SK-N-SH (cell line): ENCODE measurements at places on chromosomes 6 and 20. TPM values are rescaled to one million over a fixed set of nuclear protein-coding genes. Genes with fewer than 3 reads are reported as not detected.

Gene KCNK5
- polyA plus RNA-seq: 0.03 TPM in 1 of 2 replicates, not detected in the other

Gene SRXN1
- polyA plus RNA-seq: 26.2 and 36.0 TPM in 2 replicates

Gene HLA-DQB2
- not detected in 2 replicates for polyA plus RNA-seq

Gene CEP85L
- polyA plus RNA-seq: 1.1 and 1.3 TPM in 2 replicates

DNA sequence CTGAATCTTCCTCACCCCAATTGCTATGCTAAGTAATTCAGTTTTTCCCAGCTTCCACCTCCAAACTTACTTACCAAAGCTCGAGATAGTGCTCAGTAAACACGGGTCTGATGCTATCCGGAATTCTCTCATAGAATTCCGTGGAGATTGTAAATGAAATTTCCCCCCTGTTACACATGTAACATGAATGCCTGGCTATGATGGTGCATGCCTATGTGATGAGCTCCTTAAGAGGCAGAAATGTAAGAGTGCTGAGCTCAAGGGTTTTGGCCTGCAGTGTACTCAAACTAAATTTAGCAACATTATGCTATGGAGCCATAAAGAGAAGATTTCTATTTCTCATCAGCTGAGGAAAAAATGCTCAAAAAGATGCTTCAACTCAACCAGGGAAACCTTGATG lies 133.4 kb upstream of the FUT9 start:
- no peaks in the 10 kb centered on the region for H3K36me3 ChIP-seq
- H3K4me1 ChIP-seq: no peaks in the 10 kb centered on the region
- no peaks in the 10 kb centered on the region for H3K27me3 ChIP-seq
- H3K4me3 ChIP-seq: no peak overlapping the region
- no peak for DNase-seq

DNA sequence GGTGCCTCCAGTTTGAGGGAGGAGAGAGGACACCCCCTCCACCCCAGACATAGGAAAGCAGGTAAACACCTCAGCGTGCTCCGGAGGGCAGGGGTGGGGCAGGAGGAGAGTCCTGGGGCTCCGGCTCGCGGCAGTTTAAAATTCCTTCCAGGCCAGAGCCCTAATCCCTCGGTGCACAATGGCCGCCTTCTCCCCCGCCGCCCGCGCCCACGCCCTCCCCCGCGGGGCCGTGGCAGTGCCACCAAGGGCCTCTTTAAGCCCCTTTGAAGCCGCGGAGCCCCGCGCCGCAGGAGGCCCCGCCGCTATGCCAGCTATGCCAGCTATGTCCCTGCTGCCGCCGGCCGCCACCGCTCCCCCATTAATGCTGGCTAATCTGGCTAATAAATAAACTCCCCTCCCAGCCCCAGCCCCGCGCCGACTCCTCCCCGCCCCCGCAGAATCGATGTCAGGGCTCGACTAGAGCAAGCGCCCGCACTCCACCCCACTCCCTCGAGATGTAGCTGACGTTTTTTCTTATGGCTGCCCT lies 125.1 kb downstream of the MRPL14 start:
- H3K36me3 ChIP-seq: no peaks in the 10 kb centered on the region
- H3K4me1 ChIP-seq: peaks cover 11% of the 10 kb centered on the region
- DNase-seq: no peak
- no peaks in the 10 kb centered on the region for H3K27me3 ChIP-seq

DNA sequence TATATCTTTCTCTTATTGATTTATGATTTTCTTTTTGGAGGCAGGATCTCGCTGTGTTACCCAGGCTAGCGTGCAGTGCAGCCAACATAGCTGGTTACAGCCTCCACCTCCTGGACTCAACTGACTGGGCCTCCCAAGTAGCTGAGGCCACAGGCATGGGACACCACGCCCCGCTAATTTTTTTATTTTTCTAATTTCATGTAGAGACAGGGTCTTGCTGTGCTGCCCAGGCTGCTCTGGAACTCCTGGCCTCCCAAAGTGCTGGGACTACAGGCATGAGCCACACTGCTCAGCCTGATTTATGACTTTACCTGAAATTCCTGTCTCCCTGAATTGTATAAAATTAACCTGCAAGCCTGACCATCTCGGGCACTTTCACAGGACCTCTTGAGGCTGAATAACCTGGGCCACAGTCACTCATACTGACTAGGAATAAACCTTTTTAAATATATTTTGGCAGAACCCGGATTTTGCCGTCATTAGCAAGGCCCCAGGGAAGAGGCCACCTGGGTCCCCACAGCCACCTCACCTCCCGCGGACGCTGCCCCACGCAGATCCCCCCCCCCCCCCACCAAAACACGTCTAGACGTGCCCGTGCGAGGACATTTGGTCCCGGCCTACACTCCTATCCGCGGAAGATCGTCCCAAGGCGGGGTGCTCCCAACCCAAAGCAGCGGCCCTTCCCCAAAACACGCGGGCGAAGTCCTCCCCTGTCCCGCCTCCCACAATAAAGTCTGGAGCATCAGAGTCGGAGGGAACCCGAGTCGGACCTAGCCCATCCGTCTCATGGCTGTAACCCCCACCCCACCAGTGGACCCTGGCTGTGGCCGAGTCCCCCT lies 902 bp downstream of the ZNF337 start:
- H3K27ac ChIP-seq: peak overlapping the region; percentile 72
- peak overlapping the region; percentile 87 for H3K4me3 ChIP-seq
- DNase-seq: no peak

GRCh38 chr6:139187489-139187888 lies 52.6 kb downstream of the HECA start:
- H3K27me3 ChIP-seq: no peaks in the 10 kb centered on the region
- H3K36me3 ChIP-seq: no peaks in the 10 kb centered on the region
- peak; percentile 10 for DNase-seq

DNA sequence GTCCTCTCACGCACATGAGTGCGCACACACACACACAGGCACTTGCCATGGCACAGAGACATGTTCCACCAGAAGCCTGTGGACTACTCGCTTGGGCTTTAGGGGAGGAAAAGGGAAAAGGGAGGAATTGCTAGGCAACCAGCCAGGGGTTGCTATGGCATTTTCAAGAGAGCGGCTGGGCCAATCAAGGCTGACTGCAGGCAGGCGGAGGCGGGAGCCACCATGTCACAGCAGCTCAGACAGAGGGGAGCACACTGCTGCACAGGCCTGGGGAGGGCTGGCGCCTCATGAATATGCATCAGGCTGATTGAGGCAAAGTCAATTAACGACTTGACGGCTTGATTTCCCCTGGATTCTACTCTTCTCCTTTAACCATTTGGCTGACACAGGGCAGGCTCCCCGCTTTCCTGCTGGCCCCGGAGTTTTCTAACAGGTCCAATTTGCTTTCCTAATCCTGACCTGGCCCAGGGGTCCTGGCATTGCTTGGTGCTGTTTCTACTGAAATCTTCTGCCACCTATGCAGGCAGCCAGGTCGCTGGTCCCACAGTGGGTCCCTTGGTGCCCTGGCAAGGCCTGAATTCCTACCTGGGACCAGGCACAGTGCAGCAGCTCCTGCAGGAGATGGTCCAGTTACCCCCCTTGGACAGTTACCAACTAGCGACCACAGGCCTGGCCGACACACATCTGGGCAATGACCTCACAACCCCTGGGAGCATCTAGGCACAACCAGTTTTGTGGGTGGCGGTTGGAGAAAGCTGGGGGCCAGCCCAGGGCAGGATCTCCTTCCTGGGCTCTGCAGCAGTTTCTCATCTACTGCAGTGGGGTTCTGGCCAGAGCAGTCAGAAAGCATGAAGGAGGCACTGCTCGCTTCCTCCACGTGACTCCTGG lies 52.1 kb downstream of the YTHDF1 start:
- no peak overlapping the region for H3K27ac ChIP-seq
- H3K4me3 ChIP-seq: no peak overlapping the region
- DNase-seq: no peak
- peaks cover 16% of the 10 kb centered on the region for H3K27me3 ChIP-seq
- no peaks in the 10 kb centered on the region for H3K36me3 ChIP-seq
- no peaks in the 10 kb centered on the region for H3K4me1 ChIP-seq

GRCh38 chr6:128570680-128571063 lies 50.3 kb upstream of the PTPRK start:
- no peak for DNase-seq
- no peak overlapping the region for H3K4me3 ChIP-seq
- H3K36me3 ChIP-seq: no peaks in the 10 kb centered on the region

DNA sequence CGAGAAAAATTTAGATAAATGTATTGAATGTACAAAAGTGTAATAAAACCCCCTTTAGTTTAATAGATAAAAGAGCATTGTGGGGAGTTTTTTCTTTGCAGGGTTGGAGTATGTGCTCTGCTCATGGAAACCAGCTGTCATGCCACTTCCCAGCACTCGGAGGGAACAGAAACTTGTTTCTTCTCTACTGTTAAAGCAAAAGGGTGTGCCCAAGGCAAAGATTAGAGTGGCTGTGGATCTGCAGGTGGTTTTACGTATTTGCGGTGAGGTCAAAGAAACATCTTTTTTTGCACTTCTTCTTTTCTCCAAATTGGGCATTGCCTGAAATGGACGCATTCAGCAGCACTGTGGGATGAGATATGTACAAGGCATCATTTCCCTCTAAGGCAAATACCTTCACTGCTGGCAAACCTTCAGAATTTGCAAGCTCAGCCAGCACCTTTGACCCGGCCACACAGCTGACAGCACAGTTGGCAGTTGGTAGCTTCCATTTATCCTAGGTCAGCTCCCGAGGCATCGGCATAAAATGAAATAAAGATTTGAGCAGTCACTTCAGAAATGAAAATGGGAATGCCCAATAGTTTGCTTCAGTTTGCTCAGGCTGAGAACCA lies 178.4 kb upstream of the EYA4 start:
- H3K4me3 ChIP-seq: no peak overlapping the region
- H3K27ac ChIP-seq: no peak overlapping the region
- no peaks in the 10 kb centered on the region for H3K27me3 ChIP-seq
- H3K4me1 ChIP-seq: no peaks in the 10 kb centered on the region

GRCh38 chr6:39773782-39774181 lies 18.4 kb upstream of the DAAM2 start:
- no peak overlapping the region for H3K4me3 ChIP-seq
- no peaks in the 10 kb centered on the region for H3K4me1 ChIP-seq
- no peaks in the 10 kb centered on the region for H3K27me3 ChIP-seq
- no peak overlapping the region for H3K27ac ChIP-seq

- no peak for DNase-seq
- no peaks in the 10 kb centered on the region for H3K27me3 ChIP-seq
- no peak overlapping the region for H3K27ac ChIP-seq
- H3K4me3 ChIP-seq: no peak overlapping the region
- no peaks in the 10 kb centered on the region for H3K36me3 ChIP-seq
Observed at GRCh38 chr6:156102129-156102528, 646.5 kb upstream of the NOX3 start.

GRCh38 chr6:105482921-105483320 lies 80.0 kb upstream of the PREP start:
- H3K36me3 ChIP-seq: no peaks in the 10 kb centered on the region
- no peaks in the 10 kb centered on the region for H3K27me3 ChIP-seq
- no peak overlapping the region for H3K4me3 ChIP-seq
- H3K4me1 ChIP-seq: peaks cover 9% of the 10 kb centered on the region; the same call in 1 of the 2 replicates
- no peak for DNase-seq

- DNase-seq: no peak
- no peak overlapping the region for H3K27ac ChIP-seq
- no peaks in the 10 kb centered on the region for H3K36me3 ChIP-seq
- no peaks in the 10 kb centered on the region for H3K4me1 ChIP-seq
- H3K4me3 ChIP-seq: no peak overlapping the region
Observed at GRCh38 chr6:154672086-154672485, 61.1 kb upstream of the SCAF8 start.

- H3K27me3 ChIP-seq: no peaks in the 10 kb centered on the region; the same call in 1 of the 2 replicates
- no peaks in the 10 kb centered on the region for H3K36me3 ChIP-seq
- no peak overlapping the region; the same call in 1 of the 2 replicates for H3K27ac ChIP-seq
Observed at GRCh38 chr6:99350573-99350972, 1.1 kb upstream of the FAXC start.

DNA sequence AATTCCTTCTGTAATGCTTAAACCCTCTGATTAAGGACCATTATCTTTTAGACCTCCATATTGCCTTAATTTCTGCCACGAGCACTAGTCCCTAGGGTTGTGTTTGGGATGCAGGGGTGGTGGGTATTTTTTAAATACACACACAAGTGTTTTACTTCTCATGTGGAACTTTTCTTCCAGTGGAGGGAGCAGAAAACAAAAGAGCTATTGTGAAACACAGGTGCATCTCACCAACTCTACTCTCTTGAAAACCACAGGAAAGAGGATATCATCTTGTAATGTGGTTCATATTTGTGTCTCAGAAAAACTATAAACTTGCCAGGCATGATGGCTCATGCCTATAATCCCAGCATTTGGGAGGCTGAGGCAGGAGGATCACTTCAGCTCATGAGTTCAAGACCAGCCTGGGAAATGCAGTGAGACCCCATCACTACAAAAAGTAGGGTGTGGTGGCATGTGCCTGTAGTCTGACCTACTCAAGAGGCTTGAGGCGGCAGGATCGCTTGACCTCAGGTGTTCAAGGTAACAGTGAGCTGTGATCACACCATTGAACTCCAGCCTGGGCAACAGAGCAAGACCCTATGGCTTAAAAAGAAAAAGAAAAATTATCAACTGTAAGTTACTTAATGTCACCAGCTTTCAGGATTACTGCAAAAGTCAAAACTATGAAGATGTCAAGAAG lies 37.3 kb downstream of the MRS2 start:
- no peaks in the 10 kb centered on the region for H3K4me1 ChIP-seq
- H3K36me3 ChIP-seq: no peaks in the 10 kb centered on the region
- H3K27me3 ChIP-seq: no peaks in the 10 kb centered on the region

- peaks cover 11% of the 10 kb centered on the region for H3K4me1 ChIP-seq
- peak within 1 kb of the TSS; percentile 95 for H3K27ac ChIP-seq
- peak within 1 kb of the TSS; percentile 75 for H3K4me3 ChIP-seq
Observed at GRCh38 chr6:150865406-150866146, at the start of gene MTHFD1L. Gene MTHFD1L, plus strand, starts transcription at chr6:150865702. Its CDS starts 121 bp downstream, at chr6:150865823.

GRCh38 chr20:33419140-33419974 lies 18.0 kb upstream of the CDK5RAP1 start:
- no peaks in the 10 kb centered on the region for H3K4me1 ChIP-seq
- DNase-seq: peak; percentile 39
- no peaks in the 10 kb centered on the region for H3K36me3 ChIP-seq

DNA sequence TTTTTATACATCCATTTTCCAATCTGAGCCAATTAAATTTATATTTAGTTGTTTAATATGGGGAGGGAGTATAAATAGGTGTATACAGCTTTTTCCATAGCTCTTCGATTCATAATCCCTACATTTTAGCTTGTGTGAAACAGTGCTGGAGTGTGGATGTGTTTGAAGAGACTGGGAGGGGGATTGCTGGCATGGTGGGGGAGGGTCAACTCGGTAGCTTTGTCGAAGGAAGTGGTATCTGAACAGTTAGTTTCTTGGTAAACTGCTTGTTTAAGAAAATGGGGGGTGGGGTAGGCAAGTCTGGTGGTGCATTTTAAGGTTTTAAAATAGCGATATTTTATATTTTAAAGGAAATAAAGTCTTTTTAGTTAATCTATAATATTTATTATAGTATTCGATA lies 1.4 kb upstream of the LIN28B start:
- no peaks in the 10 kb centered on the region for H3K36me3 ChIP-seq
- no peak overlapping the region for H3K27ac ChIP-seq
- H3K4me3 ChIP-seq: no peak overlapping the region
- peaks cover 11% of the 10 kb centered on the region; the same call in 1 of the 2 replicates for H3K27me3 ChIP-seq
- H3K4me1 ChIP-seq: no peaks in the 10 kb centered on the region; the same call in 1 of the 2 replicates
- DNase-seq: peak; percentile 51

DNA sequence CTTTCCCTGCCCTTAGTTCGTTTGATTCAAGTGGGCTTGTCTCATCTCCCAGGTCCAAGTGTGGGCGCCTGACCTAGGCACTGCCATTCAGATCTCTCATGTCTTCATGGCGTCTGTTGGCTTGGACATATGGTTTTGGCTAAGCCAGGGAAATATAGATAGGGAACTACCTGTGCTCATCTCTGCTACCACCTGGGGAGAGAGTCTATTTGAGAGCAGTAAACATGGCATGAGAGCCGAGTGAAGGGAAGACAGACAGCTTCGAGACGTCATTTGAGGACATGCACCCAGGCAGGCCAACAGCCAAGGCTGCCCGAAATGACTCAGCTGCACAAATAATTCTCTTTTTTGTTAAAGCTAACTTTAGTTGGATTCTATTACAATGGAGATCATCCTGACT lies 370.7 kb upstream of the AGPAT4 start:
- no peak overlapping the region for H3K4me3 ChIP-seq
- no peaks in the 10 kb centered on the region for H3K27me3 ChIP-seq
- no peaks in the 10 kb centered on the region for H3K36me3 ChIP-seq
- H3K4me1 ChIP-seq: no peaks in the 10 kb centered on the region; the same call in 1 of the 2 replicates
- H3K27ac ChIP-seq: no peak overlapping the region
- DNase-seq: no peak
